Stimulated activated CD4-positive, alpha-beta T cell treated with anti-CD3 and anti-CD28 coated beads, Interleukin-15, amount 100 ng/mL, for 1 hour (primary cell): ENCODE measurements at places on chromosomes 7 and 10.

DNA sequence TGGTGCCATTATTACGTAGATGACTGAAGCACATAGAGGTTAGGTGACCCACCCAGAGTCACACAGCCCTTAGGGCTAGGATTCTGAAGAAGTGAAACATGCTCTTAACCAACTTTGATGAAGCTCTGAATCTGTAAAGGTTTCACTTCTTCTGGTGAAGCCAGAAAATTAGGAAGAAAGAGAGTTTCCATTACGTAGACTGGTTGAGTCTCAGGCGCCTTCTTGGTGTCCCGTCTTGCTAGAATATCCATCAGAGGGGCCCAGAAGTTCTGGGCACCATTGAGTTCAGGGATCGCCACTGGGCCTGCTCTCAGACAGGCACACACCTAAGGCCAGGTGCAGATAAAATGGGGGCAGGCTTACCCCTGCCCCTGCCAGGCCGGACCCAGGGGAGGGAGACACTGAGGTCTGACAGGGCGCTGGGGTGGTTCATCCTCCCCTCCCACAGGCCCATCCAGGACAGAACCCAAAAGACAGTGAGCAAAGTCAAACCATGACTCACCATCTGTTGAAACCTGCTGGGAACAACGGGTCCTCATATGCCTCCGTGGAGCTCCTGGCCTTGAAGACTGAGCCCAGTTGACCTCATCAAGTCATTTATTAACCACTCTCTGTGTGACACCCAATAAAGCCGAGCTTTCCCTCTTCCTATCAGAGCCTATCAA lies 33.2 kb downstream of the DRGX start:
- no peak for DNase-seq

GRCh38 chr10:114266521-114266920 lies 27.5 kb downstream of the VWA2 start:
- DNase-seq: no peak

- no peak for DNase-seq
Measured at GRCh38 chr10:14486777-14487487, 156.2 kb upstream of the FRMD4A start.

GRCh38 chr10:68235581-68235980 lies 3.7 kb upstream of the ATOH7 start:
- no peak for DNase-seq

DNA sequence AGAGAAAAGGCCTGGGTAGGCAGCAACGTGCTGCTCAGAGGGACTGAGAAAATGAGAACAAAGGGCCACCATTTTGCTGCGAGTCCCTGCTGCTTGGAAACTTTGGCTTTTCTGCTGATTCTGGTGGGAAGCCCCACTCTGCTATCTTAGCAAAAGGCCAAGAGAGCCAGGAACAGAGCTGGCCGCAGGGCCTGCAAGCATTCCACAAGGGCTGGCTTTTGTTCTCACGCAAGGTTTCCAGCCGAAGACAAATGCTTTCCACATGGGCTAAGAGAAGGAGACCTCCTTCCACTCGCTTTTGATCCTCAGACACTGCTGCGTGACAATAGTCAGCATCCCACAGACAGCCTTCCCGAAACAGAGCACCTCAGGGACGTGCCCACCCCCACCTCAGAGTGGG lies 163.1 kb downstream of the ARHGAP12 start:
- no peak for DNase-seq

- DNase-seq: no peak
Measured at GRCh38 chr7:140209866-140210609, 33.3 kb upstream of the KDM7A start.

DNA sequence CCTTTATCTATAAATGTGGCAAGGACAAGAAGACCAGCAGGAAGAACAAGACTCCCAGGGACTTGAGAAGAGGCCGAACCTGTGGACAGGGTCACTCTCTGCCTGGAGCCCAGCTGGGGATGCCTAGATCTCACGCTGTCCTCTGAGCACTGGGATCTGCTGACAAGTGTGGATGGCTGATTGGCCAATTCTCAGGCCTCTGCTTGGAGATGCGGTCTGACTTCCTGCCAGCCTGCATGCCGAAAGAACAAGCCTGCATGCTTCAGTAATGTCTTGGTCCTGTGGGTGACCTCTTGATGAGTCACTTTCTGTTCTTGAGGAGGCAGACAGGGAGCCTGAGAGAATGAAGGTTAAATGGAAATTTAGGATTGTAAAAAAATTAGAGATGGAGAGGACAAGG lies 84.7 kb downstream of the TMEM178B start:
- DNase-seq: no peak

DNA sequence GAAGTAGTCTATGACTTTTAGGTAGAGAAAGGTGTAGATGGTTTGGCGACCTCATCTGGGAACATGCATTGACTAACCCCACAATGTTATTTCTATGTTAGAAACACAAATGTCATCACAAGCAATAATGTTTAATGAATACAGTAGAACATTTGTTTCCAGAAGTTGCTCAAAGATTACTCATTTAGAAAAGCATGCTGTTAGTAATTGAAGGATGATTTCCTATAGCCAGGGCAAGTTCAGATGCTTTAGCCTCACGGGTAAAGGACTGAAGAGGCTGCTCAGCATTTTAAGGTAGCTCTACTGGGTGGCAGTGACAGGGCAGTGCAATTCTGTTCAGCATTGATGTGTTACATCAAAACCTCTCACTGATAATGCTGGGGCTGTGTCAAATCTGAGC lies 199.3 kb upstream of the FZD1 start:
- DNase-seq: no peak

GRCh38 chr7:24343614-24344013 lies 59.6 kb downstream of the NPY start:
- DNase-seq: no peak

DNA sequence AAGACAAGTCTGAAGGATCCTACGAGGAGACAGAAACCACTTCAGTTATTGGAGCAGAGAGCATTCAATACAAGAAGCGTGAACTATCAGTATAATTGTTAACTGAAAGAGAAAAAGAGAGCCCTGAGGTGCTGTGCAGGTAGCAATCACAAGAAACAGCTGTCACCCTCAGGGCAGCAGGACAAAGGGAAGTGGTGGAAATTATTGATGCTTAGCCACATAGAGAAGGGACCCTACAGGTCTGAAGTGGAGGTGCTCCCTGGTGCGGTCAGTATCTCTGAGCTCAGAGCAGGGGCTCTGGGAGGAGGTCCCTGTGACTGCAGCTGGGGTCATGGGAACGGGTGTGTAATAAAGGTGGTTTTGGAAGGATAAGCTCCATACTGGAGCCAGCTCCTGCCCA lies 97.8 kb upstream of the KLF6 start:
- no peak for DNase-seq

- no peak for DNase-seq
Measured at GRCh38 chr7:66050990-66051448, 24.6 kb upstream of the ASL start.

DNA sequence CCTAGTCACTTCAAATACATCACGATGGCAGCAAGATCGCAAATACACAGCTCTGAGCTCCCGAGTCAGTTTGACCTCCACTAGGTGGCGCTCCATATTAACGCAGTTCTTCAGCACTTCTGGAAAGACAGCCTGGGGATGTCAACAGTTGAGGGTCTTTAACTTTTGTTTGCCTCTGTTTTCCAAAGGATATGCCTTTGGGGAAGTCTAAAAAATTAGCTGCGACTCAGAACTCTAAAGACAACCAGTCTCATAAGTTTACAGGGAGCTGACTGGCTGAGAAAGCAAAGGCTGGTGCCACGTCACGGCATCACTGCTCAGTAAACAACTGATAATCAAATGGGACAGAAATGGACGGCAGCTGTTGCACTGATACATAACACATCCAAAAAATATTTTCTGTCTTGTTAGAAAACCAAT lies 458.8 kb downstream of the SORCS1 start:
- DNase-seq: no peak

DNA sequence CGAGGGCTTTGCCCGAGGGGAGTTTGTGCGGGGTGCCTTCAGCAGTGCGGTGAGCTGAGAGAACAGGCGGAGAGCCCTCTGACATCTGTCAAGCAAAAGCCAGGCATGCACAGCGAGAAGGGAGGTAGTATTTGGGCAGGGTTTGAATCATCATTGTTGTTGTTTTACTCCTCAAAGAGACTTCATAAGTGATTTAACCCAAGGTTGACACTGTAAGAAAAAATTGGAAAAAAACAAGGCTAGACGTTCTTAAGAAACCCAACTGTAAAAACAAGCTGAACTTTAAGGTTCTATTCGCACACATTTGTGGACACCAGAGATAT lies 1.3 kb downstream of the ADAM22 start:
- DNase-seq: no peak

DNA sequence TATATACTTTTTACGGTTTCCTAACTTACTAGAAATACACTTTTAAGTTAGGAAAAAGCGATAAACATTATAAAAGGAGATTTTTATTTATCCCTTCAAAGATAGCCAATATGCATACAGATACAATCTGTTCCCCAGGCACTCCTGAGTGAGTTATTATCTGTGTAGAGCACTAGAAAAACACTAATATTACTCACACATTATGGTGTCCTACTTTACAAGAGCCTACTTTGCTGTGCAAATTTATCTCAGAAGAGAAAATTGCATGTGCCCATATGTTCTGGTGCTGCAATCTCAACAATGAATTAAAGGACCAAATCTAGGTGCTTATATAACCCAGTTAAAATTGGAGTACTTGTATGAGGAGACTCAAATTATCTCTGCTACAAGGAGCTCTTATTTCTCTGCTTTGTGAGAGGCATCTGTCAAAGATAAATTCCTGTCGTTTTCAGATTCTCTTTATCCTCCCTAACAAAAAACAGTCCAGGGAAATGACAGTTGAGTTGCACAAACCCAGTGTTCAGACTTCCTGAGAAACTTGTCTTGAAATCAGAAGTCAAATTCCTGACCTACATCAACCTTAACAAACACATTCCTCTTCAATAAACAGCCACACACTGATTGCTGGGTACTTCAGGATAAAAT lies 28.9 kb downstream of the CPA1 start:
- DNase-seq: no peak

DNA sequence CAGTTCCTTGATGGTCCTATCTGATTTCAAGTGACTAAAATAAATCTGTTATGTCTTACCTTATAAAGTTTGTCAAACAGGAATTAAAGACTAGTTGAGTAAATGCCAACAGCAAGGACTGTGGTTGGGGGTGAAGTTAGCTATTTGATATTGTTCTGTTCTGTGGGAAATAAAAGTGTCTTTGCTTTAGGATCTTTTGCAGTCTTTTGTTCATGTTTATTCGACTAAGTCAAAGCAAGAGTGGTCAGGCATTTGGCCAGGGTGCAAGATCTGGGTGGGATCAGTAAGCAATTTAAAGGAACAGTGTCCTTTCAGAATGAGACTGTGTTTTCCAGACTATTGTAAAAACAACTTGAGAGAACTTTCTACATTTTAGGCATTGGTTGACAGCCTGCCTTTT lies at the start of gene COL28A1:
Gene COL28A1 (minus strand): TSS at position 183 of the 400 bp plus-strand sequence. CDS start 2,998 bp downstream, outside the sequence.
- no peak for DNase-seq

GRCh38 chr10:31522820-31523219 lies 203.8 kb downstream of the ZEB1 start:
- no peak for DNase-seq

GRCh38 chr10:111078505-111079185 lies 1.8 kb downstream of the ADRA2A start:
- DNase-seq: no peak

- DNase-seq: no peak
Measured at GRCh38 chr7:117774943-117775342, 98.3 kb downstream of the CTTNBP2 start.

DNA sequence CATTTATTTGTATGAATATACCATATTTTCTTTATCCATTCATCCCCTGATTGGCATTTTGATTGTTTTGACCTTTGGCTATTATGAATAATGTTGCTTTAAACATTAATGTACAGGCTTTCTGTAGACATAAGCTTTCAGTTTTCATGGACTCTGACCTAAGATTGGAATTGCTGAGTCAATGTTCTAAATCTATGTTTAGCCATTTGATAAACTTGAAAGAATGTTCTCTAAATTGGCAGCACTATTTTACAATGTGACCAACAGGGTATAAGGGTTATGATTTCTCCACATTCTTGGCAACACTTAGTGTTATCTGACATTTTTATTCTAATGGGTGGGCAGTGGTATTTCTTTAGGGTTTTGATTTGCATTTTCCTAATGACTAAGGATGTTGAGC lies 229.7 kb upstream of the ETV1 start:
- DNase-seq: no peak

DNA sequence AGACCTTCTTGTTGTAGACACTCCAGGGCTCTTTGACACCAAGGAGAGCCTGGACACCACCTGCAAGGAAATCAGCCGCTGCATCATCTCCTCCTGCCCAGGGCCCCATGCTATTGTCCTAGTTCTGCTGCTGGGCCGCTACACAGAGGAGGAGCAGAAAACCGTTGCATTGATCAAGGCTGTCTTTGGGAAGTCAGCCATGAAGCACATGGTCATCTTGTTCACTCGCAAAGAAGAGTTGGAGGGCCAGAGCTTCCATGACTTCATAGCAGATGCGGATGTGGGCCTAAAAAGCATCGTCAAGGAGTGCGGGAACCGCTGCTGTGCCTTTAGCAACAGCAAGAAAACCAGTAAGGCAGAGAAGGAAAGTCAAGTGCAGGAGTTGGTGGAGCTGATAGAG lies 5.5 kb downstream of the GIMAP7 start:
- DNase-seq: no peak

DNA sequence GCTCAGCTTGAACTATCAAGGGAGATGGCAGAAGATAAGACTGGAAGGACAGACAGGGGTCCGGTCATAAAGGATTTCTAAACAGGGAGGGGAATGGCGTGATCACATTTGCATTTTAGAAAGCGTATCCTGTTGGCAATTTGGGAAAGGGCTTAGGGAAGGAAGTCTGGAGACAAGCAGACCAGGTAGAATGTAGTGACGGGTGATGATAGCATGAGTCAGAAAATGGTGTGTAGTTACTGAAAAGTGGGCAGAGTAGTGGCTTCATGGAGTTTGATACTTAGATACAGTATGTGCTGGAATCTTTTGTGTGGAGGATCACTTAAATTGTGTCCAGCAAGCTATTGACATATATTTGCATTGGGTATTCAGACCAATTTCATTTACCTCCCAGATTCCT lies 61.2 kb downstream of the LRGUK start:
- no peak for DNase-seq

DNA sequence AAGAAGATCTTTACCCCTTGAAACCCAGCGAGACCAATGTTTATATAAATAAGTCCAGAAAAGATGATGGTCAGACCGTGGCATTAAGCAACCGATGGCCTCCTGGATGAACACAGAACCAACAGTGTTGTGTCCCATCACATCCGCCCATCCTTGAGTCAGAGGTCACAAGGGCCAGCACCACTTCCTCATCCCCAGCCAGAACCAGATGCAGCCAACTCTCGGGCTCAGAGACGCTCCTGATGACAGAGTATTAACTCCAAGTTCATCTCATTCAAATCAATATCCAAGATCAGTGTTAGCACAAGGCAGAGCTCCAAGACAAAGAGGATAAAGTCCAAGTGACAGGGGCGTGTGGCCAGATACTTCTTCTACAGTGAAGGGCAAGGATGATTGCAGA lies 63.5 kb downstream of the FAM53B start:
- DNase-seq: no peak

GRCh38 chr10:112967200-112967599 lies 17.2 kb downstream of the TCF7L2 start:
- DNase-seq: no peak

GRCh38 chr10:10667466-10667865 lies 350.2 kb upstream of the CELF2 start:
- no peak for DNase-seq

- DNase-seq: no peak
Measured at GRCh38 chr7:158063850-158064610, 523.6 kb downstream of the PTPRN2 start.

GRCh38 chr10:21950566-21950965 lies 53.0 kb downstream of the DNAJC1 start:
- DNase-seq: no peak

GRCh38 chr10:28047061-28047460 lies 48.2 kb upstream of the ODAD2 start:
- DNase-seq: no peak

GRCh38 chr7:94031865-94032264 lies 27.7 kb upstream of the BET1 start:
- no peak for DNase-seq
